ENCODE measurements at places on chromosomes 5 and 9.
A peak's percentile ranks its signal among the peaks of the same experiment; 100 is the strongest.

DNA sequence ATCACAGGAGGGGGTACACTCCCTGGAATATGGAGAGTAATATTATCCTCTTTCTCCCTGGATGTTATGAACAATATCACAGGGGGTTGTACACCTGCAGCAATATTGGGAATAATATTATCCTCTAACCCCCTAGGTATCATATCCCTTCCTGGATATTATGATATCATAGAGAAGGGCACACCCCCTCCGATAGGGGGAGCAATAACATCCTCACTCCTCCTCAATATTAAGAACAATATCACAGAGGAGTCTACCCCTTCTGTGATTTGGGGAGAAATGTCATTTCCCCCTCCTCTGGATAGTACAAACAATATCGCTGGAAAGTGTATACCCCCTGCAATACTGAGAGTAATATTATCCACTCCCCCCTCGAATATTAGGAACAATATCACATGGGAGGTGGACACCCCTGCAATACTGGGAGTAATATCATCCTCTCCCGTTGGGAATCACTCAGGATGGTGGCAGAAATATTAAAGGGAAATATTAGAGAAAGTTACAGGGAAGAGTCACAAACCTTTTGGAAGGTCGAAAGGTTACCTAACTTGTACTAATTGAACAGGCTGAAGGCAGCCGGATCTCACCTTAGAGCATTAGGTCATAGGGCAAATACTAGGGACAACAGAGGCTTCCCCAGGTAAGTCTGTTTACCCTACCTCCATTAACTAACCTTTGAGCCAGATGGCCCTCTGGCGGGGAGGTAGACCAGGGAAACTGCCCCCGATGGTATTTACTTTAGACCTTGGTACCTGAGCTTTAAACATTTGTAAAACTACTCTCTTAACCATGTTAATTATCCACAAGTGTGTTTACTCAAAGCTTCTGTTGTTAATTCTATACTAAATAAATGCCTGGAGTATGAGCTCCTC is 57.5 kb upstream of the FREM1 start:
- DNase-seq, result no peak

- no peak for DNase-seq
Observed at GRCh38 chr5:53394808-53395207, 85.6 kb upstream of the FST start.

DNA sequence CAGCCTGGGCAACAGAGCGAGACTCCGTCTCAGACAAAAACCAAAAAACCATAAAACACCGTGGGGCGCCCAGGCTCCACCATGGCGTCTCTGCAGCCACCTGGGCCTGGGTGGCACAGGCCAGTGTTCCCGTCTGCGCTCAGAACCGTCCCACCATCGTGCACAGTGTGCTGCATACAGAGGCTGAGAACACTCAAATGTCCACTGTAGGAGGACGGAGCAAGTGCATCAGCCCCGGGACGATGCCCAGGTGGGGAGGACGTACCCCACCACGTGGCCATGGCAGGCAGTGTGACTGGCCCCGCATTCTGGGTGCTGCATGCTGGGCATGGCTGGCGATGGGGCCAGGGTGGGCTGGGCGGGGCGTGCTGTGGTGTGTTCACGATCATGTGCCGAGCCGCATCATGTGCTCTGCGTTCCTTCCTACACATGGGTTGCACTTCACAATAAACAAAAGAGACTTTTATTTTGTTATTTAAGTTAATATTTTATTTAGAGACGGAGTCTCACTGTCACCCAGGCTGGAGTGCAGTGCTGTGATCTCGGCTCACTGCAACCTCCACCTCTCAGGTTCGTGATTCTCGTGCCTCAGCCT is 37.8 kb downstream of the EXD3 start:
- DNase-seq, result no peak

GRCh38 chr5:31664566-31664965 is 25.6 kb downstream of the PDZD2 start:
- peak; percentile 1 for DNase-seq

- DNase-seq, result no peak
Observed at GRCh38 chr5:146368137-146368536, 29.5 kb downstream of the POU4F3 start.

DNA sequence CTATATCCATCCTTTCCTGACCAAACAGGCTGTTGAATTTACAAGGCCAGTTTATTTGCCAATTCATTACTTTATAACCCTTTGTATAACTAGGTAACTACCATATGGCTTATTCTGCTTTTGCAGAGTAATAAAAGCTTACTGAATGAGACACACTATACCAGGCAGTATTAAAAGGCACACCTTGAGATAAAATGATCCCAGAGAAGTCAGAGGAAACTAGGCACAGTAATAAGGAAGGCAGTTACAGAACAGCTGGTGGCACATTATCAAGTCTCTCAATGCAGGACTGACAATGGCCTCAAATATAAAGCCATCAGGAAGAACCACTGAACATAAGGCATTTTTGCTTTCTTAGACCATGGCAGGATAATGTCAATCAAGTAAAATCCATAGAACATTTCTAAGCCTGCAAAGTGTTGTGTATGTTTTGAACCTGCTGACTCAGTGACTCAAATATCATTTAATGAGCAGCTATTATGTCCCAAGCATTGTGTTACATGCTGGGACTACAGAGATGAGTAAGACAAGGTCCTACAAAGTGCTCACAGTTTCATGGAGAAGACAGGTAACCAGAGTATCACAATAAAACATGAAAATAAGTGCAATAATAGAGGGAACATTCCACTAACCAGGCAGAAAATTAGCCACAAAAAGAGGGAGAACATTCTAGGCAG is 52.5 kb downstream of the OXCT1 start:
- DNase-seq, result no peak

- DNase-seq, result peak; percentile 23
Observed at GRCh38 chr5:53262348-53262970, 152.9 kb upstream of the MOCS2 start.

GRCh38 chr5:152551061-152551460 is 146.0 kb upstream of the NMUR2 start:
- DNase-seq, result no peak
